Mesenteric fat pad (tissue), 1 donor: ENCODE measurements at places on chromosomes 11 and 22.

DNA sequence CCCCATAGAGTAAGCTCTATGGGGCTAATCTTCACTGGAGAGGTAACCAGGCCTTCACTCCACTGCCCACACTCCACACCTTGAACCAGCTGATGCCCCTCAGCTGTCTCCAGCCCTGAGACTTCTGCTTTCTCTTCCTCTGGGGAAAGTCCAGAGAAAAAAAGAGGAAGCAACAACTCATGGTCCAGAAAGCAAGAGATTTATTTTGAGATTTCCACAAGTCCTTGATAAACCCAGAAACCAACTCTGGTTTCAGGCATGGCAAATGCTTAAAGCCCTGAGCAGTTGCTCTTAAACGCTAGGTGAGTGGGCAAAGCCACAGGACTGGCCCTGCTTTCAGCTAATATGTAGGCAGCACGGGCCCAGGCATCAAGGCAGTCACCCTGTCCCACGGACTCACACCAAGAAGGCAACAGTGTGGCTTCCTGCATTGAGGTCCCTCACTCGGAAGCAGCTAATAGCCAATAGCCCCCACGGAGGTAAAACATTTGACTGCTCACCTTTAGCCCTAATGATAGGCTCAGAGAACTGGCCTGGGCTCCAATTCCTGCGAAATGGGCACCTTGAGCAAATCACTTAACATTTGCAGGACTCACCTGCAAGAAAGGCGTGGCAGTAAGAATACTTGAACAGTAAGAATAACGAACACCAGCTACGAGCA, 4.3 kb downstream of the CYB561A3 start:
- no peak for DNase-seq

DNA sequence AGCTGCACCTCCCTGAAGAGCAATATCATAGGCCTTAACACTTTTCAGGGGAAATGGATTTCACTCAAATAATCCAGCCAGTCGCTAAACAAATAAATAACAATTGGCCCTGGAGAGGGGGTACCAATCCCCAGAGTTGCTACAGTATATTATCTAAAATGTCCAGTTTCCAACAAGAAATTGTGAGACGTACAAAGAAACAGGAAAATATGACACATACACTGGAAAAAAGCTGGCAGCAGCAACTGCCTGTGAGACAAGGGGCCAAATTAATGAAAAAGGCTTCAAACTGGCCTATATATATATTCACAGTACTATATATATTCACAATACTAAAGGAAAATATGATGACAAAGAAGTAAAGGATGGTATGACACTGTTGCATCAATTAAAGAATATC, 4.0 kb downstream of the NF2 start:
- DNase-seq: no peak

DNA sequence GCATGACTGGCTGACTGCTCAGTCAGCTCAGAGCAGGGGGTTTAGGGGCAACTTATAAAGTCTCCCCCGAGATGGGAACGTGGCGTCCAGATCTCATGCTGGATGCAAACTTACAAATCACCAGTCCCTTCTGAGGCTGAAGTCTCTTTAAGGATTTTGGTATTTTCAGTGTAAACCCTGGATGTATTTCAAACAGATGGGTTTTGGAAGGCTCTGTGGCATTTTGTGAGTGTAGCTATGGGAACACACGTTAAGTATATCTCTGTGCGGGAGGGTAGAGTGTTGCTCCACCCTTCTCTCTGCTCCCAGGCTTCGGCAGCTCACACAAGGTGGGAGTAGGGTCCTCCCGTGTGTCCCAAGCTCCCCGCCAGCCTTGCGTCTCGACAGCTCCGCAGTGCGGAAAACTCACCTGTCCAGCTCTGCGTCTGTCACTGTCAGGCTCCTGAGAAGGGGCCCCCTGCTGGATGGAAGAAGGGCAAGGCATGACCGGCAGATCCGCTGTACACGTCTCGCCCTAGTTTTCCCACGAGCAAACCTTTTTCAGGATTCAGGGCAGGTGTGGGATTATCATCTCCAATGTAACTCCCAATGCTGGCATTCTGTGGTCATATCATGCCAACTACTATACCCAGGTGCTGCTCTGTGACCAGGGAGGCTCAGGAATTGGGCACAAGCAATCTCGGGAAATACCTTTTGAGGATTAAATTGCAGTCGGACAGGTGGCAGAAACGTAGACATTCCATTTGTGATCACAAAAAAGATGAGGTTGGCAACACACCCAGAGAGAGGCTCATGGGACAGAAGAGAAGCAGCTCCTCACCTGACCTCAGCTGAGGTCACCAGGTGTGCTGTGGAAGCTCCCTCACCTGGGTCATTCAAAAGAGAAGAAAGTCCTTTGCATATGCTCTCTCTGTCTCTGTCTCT, 313.9 kb upstream of the B3GAT1 start:
- no peak for DNase-seq

DNA sequence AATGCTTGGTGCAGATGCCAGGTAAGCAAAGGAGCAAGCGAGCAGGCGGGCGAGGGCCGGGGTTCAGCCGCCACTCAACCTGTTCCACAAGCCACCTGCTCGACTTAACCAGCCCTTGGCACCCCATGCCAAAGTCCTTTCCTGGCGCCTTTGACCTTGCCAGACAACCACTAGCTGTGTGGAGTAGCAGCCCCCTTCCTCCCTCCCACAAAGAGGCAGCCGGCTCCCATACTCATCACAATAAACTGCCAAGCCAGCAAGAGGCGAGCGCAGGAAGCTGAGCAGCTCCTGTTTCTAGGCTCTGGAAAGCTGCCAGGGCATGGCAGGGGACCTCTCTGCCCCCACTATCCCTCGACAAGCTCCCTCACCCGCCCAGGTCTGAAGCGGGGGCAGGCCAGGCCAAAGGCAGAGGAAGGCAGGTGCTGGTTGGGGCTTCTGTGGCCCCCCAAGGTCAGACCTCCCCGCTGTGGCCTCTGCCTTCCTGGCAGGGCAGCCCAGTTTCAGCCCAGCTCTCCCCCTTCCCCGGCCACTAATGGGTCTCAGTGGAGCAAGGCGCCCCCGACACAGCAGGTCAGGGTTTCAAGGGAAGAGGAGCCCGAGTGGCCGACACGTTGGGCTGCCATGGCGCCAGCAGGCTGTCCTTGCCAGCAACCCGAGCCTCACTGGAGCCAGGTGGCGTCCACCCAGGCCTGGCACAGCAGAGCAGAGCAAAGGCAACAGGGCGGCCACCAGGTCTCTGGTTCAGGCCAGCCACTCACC, 15.3 kb downstream of the MACROD1 start:
- DNase-seq: no peak

DNA sequence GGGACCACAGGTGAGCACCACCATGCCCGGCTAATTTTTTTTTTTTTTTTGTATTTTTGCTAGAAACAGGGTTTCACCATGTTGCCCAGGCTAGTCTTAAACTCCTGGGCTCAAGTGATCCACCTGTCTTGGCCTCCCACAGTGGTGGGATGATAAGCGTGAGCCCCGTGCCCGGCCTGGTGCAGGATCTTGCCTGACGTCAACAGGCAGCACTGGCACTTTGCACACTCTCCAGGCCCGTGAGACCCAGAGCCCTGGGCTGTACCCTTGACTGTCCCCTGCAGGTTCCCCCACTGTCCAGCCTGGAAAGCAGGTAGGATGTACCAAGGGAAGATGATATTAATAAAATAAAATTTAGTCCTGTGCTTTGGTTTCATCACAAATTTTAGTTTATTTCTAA, 29.1 kb upstream of the PANX2 start:
- peak; percentile 68 for DNase-seq

GRCh38 chr22:29629903-29630516, 26.6 kb downstream of the NF2 start:
- DNase-seq: no peak

- DNase-seq: no peak
Measured at GRCh38 chr11:77515483-77515882, 41.6 kb upstream of the PAK1 start.

GRCh38 chr11:45546366-45546765, 119.1 kb downstream of the CHST1 start:
- no peak for DNase-seq

- no peak for DNase-seq
Measured at GRCh38 chr11:45457649-45458048, 171.5 kb upstream of the SYT13 start.
